Activated naive CD8-positive, alpha-beta T cell treated with anti-CD3 and anti-CD28 coated beads for 36 hours (primary cell): ENCODE measurements at places on chromosomes 13 and 19. TPM values are rescaled to one million over a fixed set of nuclear protein-coding genes. Genes with fewer than 3 reads are reported as not detected.

ZNF540 gene
- 0.82 TPM for total RNA-seq

KIR3DL1 gene
- total RNA-seq = not detected

SPACA6 gene
- total RNA-seq = 2.1 TPM

ACP7 gene
- total RNA-seq = not detected

ZNF492 gene
- 4.2 TPM for total RNA-seq

PNMA8C gene
- total RNA-seq = not detected

HTR2A gene
- not detected for total RNA-seq

TYROBP gene
- total RNA-seq = not detected

CYP2A6 gene
- 0.27 TPM for total RNA-seq

CERS1 gene
- 0.19 TPM for total RNA-seq

THAP8 gene
- 2.4 TPM for total RNA-seq
